Activated naive CD4-positive, alpha-beta T cell treated with anti-CD3 and anti-CD28 coated beads, Interleukin-2, amount 50 U/mL, for 72 hours (primary cell): ENCODE measurements at places on chromosomes 11 and 22.

DNA sequence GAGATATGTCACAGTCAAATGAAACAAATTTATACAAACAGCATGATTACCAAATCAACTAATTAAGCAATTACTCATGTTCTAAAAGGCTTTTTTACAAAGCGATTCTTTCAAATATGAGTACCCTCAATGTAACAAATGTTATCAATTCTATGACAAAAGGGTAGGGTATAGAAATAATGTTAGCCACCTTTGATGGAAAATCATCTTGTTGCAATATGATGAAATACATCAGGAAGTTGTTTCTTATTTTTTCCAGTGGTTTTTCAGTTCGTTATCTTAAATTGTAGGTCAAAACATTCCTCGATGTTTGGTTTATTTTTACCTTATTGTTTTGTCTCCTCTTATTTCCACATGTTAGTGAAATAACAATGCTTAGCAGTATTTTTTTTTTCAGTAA is 6.5 kb downstream of the ARHGEF12 start:
- DNase-seq: no peak

DNA sequence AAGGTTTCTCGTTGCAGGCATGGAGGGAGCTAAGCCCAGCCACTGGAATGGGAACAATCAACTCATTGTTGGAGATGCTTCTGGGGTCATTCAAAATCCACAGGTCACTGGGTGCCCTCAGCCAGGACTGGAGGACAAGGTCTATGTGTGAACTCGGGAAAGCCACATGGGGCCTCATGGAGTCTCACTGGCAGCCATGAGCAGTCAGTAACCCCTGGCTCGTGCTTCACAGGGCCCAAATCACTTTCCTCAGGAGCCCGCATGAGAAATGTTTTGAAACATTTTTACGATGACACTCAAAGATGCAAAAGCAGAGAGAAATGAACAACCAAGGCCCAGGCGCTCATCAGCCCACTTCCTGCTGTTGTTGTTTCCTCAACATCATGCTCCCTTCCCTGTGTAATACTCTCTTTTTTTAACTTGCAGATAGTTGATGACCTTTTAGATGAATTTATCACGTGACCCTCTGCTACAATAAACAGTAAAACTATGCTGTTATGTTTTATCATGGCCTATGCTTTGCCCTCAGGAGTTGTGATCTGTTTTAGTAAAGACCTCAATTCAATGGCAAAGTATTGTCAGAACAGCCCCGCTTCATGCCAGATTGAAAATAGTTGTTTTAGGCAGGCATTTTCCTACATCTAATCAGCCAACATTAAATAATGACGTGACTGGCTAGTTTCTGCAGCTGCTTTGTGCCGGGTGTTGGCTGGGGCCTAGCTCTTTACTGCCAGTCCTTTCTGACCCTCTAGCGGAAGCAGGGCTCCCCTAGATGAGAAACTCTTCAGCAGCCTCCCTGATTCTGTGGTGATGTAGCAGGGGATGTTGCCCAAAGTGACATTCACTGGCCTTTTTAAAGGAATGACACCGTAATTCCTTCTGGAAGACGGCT is 39.7 kb downstream of the ADAMTS15 start:
- DNase-seq: no peak

GRCh38 chr11:46639197-46639839 is 22.0 kb downstream of the ATG13 start:
- no peak for DNase-seq

- DNase-seq: no peak
These were observed 30.4 kb downstream of the PAMR1 start for GRCh38 chr11:35494957-35495490.

DNA sequence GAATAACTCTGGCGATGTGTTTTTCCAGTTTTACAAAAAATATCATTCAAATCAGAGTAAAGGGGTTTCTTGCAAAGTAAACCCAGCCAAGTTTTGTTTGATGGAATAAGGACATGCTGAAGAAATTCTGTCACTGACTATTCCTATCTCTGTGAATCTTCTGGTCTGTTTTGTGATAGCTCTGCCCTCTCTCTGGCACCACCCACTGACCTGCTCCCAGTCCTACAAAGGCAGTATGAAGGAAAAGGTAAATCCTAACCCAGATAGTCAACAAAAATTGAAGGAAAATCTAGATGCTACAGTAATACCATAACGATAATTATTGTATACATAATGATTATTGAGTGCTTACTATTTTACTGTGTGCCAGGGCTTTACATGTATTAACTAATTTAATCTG is 76.3 kb upstream of the TP53AIP1 start:
- no peak for DNase-seq

- DNase-seq: no peak
These were observed 8.0 kb downstream of the MPEG1 start for GRCh38 chr11:59204746-59205145.

DNA sequence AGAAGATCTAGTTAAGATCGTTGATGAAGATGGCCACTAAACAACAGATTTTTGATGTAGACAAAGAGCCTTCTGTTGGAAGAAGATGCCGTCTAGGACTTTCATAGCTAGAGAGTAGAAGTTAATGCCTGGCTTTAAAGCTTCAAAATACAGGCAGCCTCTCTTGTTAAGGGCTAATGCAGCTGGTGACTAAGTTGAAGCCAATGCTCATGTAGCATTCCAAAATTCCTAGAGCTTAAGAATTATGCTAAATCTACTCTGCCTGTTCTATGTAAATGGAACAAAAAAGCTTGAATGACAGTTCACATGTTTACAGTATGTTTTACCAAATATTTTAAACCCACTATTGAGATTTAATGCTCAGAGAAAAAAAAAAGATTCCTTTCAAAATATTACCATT is 492.6 kb downstream of the CNTN5 start:
- no peak for DNase-seq

DNA sequence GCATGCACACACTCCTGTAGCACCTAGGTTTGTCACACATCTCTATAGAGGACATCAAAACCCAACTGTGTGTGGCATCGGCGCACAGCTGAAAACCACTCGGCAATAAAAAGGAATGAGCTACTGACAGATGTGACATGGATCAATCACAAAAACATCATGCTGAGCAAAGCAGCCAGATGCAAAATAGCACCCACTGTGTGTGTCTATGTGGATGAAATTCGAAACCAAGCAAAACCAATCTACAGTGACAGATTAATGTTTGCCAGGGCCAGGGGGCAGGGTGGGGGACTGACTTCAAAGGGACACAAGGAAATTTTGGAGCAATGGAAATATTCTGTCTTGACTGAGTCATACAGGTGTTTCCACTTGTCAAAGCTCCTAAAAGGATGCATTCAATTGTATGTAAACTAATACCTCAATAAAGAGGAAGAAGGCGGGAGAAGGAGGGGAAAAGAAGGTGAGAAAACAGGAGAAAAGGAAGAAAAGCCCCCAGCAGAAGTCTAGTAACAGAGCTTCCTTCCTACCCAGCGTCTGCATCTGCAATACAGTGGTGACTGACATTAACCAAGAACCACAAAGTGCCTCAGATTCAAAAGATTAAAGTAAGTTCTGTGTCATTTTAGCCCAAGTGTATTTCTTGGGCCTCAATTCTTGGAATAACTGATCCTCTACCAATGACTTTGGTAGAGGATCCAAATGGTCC is 49.8 kb downstream of the PACSIN2 start:
- DNase-seq: peak; percentile 61

- no peak for DNase-seq
These were observed 8.0 kb downstream of the NUMA1 start for GRCh38 chr11:72072348-72072747.

DNA sequence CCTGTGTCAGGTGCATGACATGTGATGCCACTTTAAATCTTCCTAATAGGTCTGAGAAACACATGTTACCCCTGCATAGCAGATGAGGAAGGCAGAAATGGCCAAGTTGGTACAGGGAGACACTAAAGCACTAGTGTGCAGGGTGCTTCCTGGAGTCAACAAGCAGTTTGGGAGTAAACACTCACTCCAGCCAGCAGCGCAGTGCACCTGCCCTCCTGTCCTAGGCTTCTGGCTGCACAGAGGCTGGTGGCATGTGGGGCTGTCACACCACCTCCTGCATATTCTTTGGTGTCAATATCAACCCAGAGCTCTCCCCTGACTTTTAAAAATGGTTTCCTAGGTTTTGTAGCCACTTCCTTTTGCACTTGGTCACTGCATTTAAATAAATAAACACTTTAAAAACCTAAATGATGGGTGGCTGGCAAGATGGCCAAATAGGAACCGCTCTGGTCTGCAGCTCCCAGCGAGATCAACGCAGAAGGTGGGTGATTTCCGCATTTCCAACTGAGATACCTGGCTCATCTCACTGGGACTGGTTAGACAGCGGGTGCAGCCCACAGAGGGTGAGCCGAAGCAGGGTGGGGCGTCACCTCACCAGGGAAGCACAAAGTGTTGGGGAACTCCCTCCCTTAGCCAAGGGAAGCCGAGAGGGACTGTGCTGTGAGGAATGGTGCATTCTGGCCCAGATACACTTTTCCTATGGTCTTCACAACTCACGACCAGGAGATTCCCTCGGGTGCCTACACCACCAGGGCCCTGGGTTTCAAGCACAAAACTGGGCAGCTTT is 33.5 kb downstream of the GAB4 start:
- DNase-seq: no peak

DNA sequence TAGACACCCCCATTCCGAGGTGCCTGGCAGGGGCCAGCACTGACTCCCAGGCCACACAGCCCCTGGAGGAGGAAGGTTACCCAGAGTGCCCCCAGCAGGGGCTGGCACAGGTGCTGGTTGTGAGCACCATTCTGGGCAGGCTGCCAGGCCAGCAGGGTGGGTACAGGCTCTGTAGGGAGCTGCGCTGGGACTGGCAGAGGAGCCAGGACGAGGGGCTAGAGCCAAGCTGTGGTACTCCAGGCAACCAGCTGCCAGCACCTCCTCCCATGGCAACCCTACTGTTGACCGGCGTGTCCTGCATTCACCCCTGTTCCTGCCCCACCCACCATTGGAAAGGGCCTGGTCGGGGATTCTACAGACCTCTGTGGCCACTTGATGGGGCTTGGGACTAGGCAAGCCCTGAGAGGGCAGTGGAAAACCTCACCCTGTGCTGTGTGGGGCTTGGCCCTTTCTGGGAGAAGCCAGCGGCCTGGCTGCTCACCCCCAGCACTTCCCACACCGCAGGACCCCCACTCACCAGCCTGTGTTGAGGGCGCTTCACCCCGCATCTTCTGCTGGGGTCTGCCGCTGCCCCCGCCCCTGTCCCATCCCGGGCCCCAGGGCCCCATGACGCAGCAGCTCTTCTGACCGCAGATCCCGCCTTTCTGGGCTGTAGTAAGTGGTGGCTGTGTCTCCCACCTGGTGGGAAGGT is 1.9 kb downstream of the CLDN5 start:
- DNase-seq: no peak

GRCh38 chr11:92941676-92942571 is 27.5 kb upstream of the MTNR1B start:
- peak; percentile 5 for DNase-seq

GRCh38 chr11:100584201-100584985 is 102.7 kb upstream of the ARHGAP42 start:
- no peak for DNase-seq

DNA sequence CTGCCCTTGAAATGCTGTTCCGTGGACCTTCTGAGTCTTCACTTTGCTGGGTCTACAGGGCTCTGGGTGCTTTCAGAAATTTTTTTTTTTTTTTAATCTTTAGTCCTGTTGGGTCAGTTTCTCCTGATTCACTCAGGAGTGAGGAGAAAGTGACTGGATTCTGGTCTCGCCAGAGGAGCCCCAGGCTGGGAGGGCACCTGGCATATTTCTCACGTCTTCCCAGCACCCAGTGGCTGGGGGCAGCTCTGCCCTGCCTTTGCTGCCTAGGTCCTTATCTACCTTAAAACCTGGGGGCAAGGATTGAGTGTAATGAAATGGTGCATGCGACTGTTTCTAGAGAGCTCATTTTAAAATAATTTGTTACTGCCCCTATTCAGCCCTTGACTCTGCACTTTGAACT is 23.3 kb downstream of the SAMM50 start:
- no peak for DNase-seq

GRCh38 chr11:118401880-118402590 is 629 bp downstream of the ATP5MG start:
- no peak for DNase-seq

DNA sequence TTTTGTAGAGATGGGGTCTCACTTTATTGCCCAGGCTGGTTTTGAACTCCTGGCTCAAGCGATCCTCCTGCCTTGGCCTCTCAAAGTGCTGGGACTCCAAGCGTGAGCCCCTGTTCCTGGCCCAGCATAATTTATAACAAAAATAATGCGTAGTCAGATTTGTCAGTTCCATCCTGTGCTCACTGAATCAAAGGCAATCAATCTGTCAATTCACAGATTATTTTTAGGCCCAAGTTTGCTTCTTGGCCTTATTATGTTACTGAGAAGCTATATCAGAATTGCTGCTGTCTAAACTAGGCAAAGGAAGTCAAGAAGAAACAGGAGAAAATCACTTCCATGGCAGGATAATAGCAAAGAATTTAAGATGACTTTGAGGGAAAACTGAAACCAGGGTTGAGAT is 8.7 kb downstream of the DLAT start:
- no peak for DNase-seq

DNA sequence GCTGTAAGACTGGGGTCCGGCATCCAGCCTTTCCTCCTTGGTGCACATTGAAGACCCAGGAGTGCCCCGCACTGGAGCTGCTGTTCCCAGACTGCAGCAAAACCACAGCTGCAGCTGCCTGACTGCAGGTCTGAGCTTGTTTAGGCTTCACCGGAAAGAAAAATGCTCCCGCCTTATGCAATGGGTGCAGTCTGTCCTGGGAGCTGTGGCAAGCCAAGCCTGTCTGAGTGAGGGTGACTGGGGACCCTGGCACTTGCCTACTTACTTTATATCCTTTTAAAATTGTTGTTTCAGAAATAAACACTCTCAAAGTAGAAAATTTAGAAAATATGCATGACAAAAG is 23.3 kb upstream of the CD44 start:
- no peak for DNase-seq

DNA sequence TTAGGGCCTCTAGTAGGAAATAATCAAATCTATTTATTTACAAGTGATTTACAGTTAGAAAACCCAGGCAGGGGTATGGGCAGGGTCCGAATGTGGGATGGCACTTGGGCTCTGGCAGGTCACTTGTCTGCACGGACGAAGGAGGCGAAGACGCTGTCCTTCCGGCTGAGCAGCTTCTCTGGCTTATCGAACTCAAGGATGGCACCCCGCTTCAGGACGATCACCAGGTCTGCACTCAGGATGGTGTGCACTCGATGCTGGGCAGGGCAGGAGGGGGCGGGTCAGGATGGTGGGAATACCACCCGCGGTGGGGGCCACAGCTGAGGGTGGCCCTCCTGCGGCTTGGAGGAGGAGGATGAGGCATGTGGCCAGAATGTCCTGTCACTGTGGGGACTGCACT is 4.4 kb upstream of the KCNJ11 start:
- no peak for DNase-seq

- no peak for DNase-seq
These were observed 241.2 kb upstream of the SYN3 start for GRCh38 chr22:33299245-33299956.

DNA sequence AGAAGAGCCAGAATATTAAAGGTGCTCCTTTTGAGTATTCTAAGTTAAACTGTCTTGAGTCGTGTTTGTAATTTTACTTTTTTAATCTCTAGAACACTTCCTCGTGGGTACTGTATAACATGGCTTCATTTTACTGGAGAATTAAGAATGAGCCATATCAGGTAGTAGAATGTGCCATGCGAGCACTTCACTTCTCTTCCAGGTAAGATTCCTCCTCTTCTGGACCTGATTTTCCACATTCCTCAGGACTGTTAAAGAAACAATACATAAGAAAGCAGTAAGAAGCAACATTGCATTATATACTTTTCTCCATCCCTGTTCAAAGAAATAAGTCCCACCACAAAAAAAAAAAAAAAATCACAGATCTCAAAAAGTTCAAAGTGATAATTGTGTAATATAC is 37.9 kb downstream of the TTC17 start:
- no peak for DNase-seq
